ENCODE measurements at places on chromosomes 16 and 17.
A peak's percentile ranks its signal among the peaks of the same experiment; 100 is the strongest.

DNA sequence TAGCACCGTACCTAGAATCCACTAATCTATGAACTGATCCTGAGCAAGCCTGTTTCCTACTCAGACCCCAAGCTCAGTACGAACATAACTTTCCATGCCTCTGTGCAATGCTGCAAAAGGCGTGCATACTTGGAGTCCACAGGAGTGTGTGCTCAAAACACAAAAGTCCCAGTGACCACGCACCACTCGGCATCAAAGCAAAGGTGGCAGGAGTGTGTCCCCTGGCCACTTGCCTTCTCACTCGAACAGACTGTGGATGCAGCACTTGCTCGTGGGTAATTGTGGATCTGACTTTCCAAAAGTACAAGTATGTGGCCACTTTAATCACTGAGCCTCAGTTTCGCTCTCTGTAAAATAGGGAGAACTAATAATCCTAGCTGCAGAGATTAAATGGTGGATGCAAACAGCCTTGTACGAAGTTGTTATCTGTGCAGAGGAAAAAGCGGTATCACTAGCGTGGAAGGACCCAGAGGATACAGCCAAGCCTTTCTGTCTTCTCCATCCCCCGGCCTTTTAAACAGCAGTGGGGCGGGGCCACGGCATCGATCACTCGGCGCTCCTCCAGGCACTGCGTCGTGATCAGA is 311 bp upstream of the KDM8 start:
- H3K4me3 ChIP-seq, result peak overlapping the region; percentile 47
- peaks cover 6% of the 10 kb centered on the region for H3K4me1 ChIP-seq
- DNase-seq, result peak; percentile 94
- peaks cover 3% of the 10 kb centered on the region for H3K36me3 ChIP-seq

GRCh38 chr16:2089706-2090480 is 42.1 kb downstream of the TSC2 start:
- DNase-seq, result no peak
- no peak overlapping the region for H3K27ac ChIP-seq
- peaks cover 91% of the 10 kb centered on the region for H3K36me3 ChIP-seq
- H3K4me1 ChIP-seq, result no peaks in the 10 kb centered on the region
- H3K4me3 ChIP-seq, result no peak overlapping the region

- no peak overlapping the region for H3K27ac ChIP-seq
- no peaks in the 10 kb centered on the region for H3K27me3 ChIP-seq
- no peaks in the 10 kb centered on the region for H3K4me1 ChIP-seq
- no peak overlapping the region for H3K4me3 ChIP-seq
- no peak for DNase-seq
Observed at GRCh38 chr16:72740347-72740746, 307.6 kb downstream of the ZFHX3 start.

DNA sequence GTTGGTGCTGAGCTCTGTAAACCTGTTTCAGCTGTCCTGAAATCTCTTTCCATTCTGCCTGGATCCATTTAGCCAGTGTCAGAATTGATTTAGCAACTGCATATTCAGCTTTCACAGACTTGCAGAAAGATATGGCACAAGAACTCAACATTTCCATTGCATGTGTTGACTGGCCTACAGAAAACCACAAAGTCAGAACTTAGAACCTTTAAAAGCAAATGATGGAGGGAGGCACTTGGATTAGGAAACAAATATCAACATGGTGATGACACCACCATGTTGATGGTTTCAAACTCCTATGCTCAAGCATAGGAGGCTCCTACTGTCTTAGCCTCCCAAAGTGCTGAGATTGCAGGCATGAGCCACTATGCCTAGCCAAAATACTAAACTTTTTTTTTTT is 52.3 kb upstream of the ARL6IP1 start:
- peaks cover 96% of the 10 kb centered on the region for H3K36me3 ChIP-seq
- H3K4me3 ChIP-seq, result no peak overlapping the region
- DNase-seq, result no peak
- no peak overlapping the region for H3K27ac ChIP-seq
- no peaks in the 10 kb centered on the region for H3K4me1 ChIP-seq
- no peaks in the 10 kb centered on the region for H3K27me3 ChIP-seq

- H3K36me3 ChIP-seq, result no peaks in the 10 kb centered on the region
- DNase-seq, result no peak
- H3K4me3 ChIP-seq, result no peak overlapping the region
- no peak overlapping the region for H3K27ac ChIP-seq
- H3K27me3 ChIP-seq, result no peaks in the 10 kb centered on the region
Observed at GRCh38 chr17:83041305-83041704, 38.1 kb upstream of the METRNL start.

DNA sequence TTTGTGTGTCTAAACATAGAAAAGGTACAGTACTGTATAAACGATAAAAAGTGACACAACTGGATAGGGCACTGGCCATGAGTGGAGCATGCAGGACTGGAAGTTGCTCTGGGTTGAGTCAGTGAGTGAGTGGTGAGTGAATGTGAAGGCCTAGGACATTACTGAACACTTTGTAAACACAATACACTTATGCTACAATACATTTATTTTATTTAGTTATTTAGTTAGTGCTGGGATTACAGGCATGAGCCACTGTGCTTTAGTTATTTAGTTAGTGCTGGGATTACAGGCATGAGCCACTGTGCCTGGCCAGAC is 4.6 kb downstream of the CFAP20 start:
- no peaks in the 10 kb centered on the region for H3K27me3 ChIP-seq
- H3K27ac ChIP-seq, result no peak overlapping the region
- H3K36me3 ChIP-seq, result no peaks in the 10 kb centered on the region
- peaks cover 44% of the 10 kb centered on the region for H3K4me1 ChIP-seq
- H3K4me3 ChIP-seq, result no peak overlapping the region

- H3K4me1 ChIP-seq, result peaks cover 6% of the 10 kb centered on the region
- H3K4me3 ChIP-seq, result no peak overlapping the region
- H3K36me3 ChIP-seq, result no peaks in the 10 kb centered on the region
Observed at GRCh38 chr17:57557416-57557815, 187.7 kb downstream of the CCDC182 start.

DNA sequence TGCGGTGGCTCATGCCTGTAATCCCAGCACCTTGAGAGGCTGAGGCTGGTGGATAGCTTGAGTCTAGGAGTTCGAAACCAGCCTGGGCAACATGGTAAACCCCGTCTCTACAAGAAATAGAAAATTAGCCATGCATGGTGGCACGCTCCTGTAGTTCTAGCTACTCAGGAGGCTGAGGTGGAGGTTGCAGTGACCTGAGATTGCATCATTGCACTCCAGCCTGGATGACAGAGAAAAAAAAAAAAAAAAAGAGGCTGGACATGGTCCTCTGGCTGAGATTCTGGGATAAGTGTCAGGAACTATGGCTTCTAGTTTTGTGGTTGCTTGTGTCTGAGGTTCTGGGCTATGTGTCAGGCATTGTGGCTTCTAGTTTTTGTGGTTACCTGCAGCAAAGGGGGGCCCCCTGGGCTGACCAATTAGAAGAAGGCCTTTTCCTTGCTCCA is 7.0 kb downstream of the KSR1 start:
- no peak overlapping the region for H3K4me3 ChIP-seq
- H3K27me3 ChIP-seq, result no peaks in the 10 kb centered on the region
- H3K36me3 ChIP-seq, result no peaks in the 10 kb centered on the region
- H3K4me1 ChIP-seq, result peaks cover 12% of the 10 kb centered on the region
- no peak overlapping the region for H3K27ac ChIP-seq

- H3K27me3 ChIP-seq, result no peaks in the 10 kb centered on the region
- no peaks in the 10 kb centered on the region for H3K4me1 ChIP-seq
- no peaks in the 10 kb centered on the region for H3K36me3 ChIP-seq
- DNase-seq, result no peak
Observed at GRCh38 chr16:22326369-22326652, 29.1 kb downstream of the POLR3E start.

DNA sequence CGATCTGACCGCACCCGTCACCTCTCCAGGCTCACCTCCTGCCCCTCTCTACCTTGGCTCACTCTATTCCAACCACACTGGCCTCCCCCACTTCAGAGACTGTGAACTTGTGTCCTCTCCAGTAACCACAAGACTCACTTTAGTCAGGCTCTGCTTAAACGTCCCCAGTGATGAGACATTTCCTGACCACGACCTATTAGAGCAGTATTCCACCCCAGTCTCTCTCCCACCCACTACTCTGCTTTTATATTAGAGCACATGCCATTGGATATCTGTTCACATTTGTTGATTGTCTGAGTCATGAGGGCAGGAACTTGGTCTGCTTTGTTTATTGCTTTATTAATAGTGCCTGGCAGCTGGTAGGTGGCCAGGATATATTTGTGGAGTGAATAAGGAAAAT is 20.1 kb downstream of the COX11 start:
- no peaks in the 10 kb centered on the region for H3K27me3 ChIP-seq
- H3K27ac ChIP-seq, result no peak overlapping the region
- no peak for DNase-seq
- no peak overlapping the region for H3K4me3 ChIP-seq
- H3K4me1 ChIP-seq, result no peaks in the 10 kb centered on the region

DNA sequence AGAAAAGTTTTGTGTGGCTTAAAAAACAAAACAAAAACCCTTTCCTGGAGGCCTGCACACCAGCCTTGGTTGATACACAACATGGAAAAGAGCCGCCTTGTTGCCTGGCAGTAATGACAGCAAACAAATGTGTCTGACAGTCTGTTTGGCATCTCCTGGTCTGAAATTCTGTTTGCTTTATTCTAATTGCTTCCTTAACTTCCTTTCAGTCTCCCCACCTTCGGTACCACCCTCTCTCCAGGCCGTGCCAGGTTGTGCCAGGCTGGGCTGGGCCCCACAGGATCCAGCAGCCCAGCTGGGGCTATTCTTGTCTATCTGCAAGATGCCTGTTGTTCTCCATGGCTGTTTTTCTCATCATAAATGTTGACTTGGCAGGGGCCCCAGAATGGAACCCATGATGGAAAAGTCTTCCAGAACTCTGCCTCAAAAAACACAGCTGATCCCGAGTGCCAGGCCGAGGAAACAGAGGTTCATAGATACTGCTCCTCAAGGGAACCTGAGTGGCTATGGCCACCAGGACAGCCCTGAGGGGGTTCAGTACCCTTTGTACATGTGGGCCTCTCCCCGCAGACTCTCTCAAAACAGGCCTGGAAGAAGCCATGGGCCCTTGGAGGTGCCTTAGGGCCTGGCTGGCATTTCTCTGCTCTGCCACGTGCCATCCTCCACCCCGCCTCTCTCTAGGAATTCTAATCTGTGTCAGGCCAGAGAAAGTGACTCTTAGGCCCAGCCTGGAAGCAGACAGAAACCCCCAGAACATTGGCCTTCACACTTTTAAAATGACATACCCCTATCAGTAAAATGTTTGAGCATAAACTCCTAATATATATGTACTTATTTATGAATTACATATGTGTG is 50.5 kb downstream of the YPEL2 start:
- DNase-seq, result no peak
- peak overlapping the region; percentile 44 for H3K27ac ChIP-seq
- H3K4me1 ChIP-seq, result peaks cover 8% of the 10 kb centered on the region
- no peaks in the 10 kb centered on the region for H3K36me3 ChIP-seq
- no peaks in the 10 kb centered on the region for H3K27me3 ChIP-seq

- H3K36me3 ChIP-seq, result no peaks in the 10 kb centered on the region
- peaks cover 20% of the 10 kb centered on the region for H3K4me1 ChIP-seq
Observed at GRCh38 chr16:46812781-46813540, 18.0 kb downstream of the C16orf87 start.

GRCh38 chr17:64161380-64162176 is 31.6 kb upstream of the ERN1 start:
- no peaks in the 10 kb centered on the region for H3K27me3 ChIP-seq
- H3K36me3 ChIP-seq, result peaks cover 33% of the 10 kb centered on the region
- peak overlapping the region; percentile 48 for H3K27ac ChIP-seq
- H3K4me1 ChIP-seq, result peaks cover 7% of the 10 kb centered on the region
- DNase-seq, result no peak

GRCh38 chr17:57605675-57606105 is 139.4 kb downstream of the CCDC182 start:
- H3K27ac ChIP-seq, result peak overlapping the region; percentile 33
- no peak for DNase-seq
- H3K4me1 ChIP-seq, result peaks cover 10% of the 10 kb centered on the region
- no peak overlapping the region for H3K4me3 ChIP-seq

- no peak overlapping the region for H3K27ac ChIP-seq
- DNase-seq, result no peak
- H3K36me3 ChIP-seq, result no peaks in the 10 kb centered on the region
- no peaks in the 10 kb centered on the region for H3K27me3 ChIP-seq
- no peaks in the 10 kb centered on the region for H3K4me1 ChIP-seq
Observed at GRCh38 chr16:84324434-84325262, 30.0 kb downstream of the WFDC1 start.

GRCh38 chr16:89697616-89698331 is 3.7 kb downstream of the SPATA2L start:
- peak; percentile 73 for DNase-seq
- H3K27me3 ChIP-seq, result no peaks in the 10 kb centered on the region
- H3K27ac ChIP-seq, result no peak overlapping the region
- peaks cover 56% of the 10 kb centered on the region for H3K36me3 ChIP-seq
- no peak overlapping the region for H3K4me3 ChIP-seq

- DNase-seq, result no peak
- no peaks in the 10 kb centered on the region for H3K36me3 ChIP-seq
- no peaks in the 10 kb centered on the region for H3K27me3 ChIP-seq
- peaks cover 33% of the 10 kb centered on the region for H3K4me1 ChIP-seq
- no peak overlapping the region for H3K27ac ChIP-seq
Observed at GRCh38 chr17:49729069-49729468, 21.3 kb upstream of the SLC35B1 start.

DNA sequence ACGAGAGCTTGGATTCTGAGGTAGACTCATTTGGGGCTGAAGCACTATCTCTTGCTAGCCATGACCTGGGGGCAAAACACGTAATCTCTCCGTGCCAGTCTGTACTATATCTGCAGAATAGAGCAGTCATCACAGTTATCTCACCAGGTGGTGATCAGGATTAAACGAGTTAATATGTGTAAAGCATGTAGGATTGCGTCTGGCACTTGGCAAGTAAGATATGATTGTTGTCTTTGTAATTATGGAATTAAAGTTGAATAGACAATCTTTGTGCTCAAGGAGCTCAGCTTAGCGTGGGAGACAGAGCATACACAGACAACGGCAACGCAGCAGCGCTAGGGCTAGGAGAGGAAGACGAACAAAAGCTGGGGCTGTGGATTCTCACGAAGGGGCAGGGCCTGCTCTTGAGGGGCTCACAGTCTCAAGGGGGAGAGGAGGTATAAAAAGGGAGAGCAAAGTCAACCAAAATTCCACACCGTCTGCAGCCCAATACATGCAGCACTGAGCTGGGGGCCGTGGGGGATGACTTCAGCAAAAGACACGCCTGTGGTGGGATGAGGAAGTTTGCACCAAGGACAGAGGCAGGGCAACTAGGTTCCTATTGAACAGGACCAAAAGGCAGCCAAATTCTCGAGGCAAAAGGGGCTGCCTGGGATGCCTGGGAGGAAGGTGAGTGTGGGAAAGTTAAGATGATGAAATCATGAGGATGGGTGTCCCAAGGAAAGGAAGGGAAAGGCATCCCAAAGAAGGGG is 68.6 kb downstream of the SDK2 start:
- H3K4me1 ChIP-seq, result no peaks in the 10 kb centered on the region
- H3K27ac ChIP-seq, result no peak overlapping the region
- H3K4me3 ChIP-seq, result no peak overlapping the region
- no peak for DNase-seq

DNA sequence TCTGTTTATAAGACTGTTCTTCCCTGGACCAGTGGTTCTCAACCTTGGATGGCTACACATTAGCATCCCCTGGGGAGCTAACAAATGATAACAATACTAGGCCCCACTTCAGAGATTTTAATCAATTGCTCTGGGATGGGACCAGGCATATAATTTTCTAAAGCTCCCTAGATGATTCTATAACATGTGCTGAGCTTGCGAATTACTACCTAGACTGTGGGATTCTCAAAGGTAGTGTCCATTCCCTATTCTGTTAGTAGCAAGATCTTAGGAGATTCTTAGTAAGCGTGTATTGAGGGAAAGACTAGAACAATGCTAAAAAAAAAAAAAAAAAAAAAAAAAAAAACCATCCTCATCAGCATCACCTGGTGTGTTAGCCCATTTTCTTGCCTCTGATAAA is 412.0 kb upstream of the CDH5 start:
- no peaks in the 10 kb centered on the region for H3K36me3 ChIP-seq
- H3K27ac ChIP-seq, result no peak overlapping the region
- H3K4me1 ChIP-seq, result no peaks in the 10 kb centered on the region
- no peaks in the 10 kb centered on the region for H3K27me3 ChIP-seq
- no peak for DNase-seq

Data from left lung (tissue), 14 donors.